ENCODE measurements at places on chromosomes 3 and 15. TPM values are rescaled to one million over a fixed set of nuclear protein-coding genes. Genes with fewer than 3 reads are reported as not detected.
A peak's percentile ranks its signal among the peaks of the same experiment; 100 is the strongest.

Gene B4GALT4
- total RNA-seq: 24.2 TPM

Gene LOXL1
- total RNA-seq: 69.0 TPM

Gene ENTPD3
- 0.72 TPM for total RNA-seq

Gene C3orf38
- 30.4 TPM for total RNA-seq

GRCh38 chr3:59266551-59266950, 216.7 kb upstream of the CFAP20DC start:
- peaks cover 38% of the 10 kb centered on the region for H3K27me3 ChIP-seq
- no peak overlapping the region for H3K27ac ChIP-seq
- no peaks in the 10 kb centered on the region for H3K36me3 ChIP-seq
- no peak overlapping the region for H3K4me3 ChIP-seq

DNA sequence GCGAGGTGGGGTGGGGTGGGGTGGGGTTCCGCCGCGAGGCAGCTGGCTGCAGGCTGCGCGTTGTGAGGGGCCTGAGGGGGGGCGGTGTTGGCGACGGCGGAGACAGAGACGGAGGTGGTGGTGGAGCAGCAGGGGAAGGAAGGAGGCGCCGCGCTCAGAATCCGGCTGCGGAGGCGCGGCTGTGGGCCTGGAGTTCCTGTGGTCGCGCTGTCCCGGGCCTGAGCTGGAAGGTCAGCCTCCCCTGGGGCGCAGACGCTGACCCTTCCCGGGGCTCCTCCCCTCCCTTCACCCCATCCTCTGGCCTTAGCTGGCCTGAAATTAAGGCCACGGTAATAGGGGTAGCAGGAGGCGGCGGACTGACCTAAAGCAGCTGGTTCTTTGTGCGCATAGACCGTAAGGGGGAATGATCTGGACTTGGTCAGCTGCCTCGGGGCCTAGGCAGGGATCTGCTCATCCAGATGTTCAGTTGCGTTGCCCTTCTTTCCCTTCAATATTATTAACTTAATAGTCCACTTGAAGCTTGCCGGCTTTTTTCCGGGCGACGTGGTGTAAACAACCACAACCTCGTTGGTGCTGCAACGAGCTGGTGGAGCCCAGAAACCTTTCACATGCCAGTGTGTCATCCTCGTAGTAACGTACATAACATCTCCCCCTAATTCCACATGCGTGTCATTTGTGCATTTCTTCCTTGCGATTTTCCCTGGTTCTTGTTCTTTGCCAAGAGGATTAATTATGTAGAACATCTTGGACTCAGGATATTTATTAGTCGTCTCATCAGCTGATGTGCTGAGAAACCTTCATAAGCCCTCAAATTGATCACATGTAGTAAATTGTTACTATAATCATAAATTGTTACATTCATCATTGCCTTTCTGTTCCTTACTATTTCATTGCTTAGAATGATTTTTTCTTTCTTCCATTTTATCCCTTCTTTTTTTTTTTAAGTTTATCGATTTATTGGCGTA, 626 bp downstream of the SEC62 start:
- H3K27me3 ChIP-seq: peaks cover 11% of the 10 kb centered on the region
- no peaks in the 10 kb centered on the region for H3K36me3 ChIP-seq
- peak overlapping the region; percentile 96 for H3K4me3 ChIP-seq
- peaks cover 36% of the 10 kb centered on the region for H3K4me1 ChIP-seq
- H3K27ac ChIP-seq: peak overlapping the region; percentile 100

DNA sequence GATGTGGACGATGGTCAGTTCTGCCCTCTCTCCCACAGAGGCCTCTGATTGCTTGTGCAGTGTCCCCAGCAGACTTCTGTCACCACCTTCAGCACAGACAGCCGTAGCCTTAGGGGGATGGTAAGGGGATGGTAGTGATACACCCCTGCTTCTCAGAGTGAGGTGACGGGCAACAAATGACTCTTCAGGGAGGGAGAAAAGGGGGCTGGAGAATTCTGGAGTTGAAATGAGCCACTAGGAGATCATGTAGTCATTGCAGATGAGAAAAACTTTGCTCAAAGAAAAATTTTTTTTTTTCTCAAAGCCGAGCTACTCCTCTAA, 29.6 kb upstream of the TIMP4 start:
- no peaks in the 10 kb centered on the region for H3K36me3 ChIP-seq
- H3K27ac ChIP-seq: peak overlapping the region; percentile 62
- no peak for DNase-seq

DNA sequence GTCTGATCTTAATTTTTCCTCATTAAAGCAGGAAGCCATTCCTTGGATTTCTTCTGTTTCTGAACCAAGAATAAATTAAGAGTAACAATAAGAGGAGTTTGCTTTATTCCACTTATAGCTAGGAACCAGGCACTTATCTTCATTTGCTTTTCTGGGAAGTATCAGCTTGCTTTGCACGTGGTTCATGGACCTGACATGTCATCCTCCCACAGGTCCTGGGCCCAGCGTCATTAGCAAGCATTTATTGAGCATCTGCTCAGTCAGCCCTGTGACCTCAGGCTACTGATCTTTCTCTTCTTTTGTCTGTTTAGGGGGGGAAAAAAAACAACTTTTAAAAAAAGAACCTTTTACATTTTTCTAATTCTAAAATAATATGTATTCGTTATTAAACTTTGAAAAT, 34.7 kb upstream of the CRTC3 start:
- DNase-seq: no peak
- H3K27me3 ChIP-seq: no peaks in the 10 kb centered on the region
- H3K36me3 ChIP-seq: peaks cover 53% of the 10 kb centered on the region
- H3K4me1 ChIP-seq: no peaks in the 10 kb centered on the region
- H3K4me3 ChIP-seq: no peak overlapping the region
- no peak overlapping the region for H3K27ac ChIP-seq

DNA sequence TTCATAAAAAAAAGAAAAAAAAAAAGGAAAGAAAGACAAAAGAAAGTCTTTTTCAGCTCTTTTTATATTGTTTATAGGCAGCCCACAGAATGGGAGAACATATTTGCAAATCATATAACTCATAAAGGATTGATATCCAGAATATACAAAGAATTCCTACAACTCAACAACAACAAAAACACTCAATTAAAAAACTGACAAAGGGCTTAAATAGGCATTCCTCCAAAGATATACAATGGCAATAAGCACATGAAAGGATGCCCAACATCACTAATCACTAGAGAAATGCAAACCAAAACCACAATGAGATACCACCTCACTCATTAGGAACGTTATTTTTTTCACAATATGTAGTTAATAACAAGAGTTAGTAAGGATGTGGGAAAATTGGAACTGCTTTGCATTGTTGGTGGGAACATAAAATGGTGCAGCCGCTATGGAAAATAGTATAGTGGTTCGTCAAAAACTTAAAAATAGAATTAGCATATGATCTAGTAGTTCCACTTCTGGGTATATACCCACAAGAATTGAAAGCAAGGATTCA, 54.2 kb upstream of the CMTM8 start:
- DNase-seq: no peak
- no peak overlapping the region for H3K27ac ChIP-seq
- H3K36me3 ChIP-seq: no peaks in the 10 kb centered on the region
- H3K4me1 ChIP-seq: peaks cover 11% of the 10 kb centered on the region

GRCh38 chr15:80121546-80121945, 31.3 kb upstream of the FAH start:
- no peak overlapping the region for H3K4me3 ChIP-seq
- H3K27me3 ChIP-seq: no peaks in the 10 kb centered on the region
- H3K4me1 ChIP-seq: no peaks in the 10 kb centered on the region
- H3K36me3 ChIP-seq: peaks cover 23% of the 10 kb centered on the region

Data from mesothelial cell of epicardium (in vitro differentiated cells).